ENCODE measurements at places on chromosomes 2 and 18.
A peak's percentile ranks its signal among the peaks of the same experiment; 100 is the strongest.

DNA sequence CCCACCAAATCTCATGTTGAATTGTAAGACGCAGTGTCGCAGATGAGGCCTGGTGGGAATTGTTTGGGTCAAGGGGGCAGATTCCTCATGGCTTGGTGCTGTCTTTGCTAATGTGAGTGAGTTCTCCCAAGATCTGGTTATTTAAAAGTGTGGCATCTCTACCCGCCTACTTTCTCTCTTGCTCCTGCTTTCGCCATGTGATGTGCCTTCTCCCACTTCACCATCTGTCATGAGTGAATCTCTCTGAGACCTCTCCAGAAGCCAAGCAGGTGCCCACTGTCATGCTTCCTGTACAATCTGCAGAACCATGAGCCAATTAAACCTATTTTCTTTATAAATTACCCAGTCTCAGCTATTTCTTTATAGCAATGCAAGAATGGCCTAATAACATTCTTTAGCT, 246.6 kb upstream of the CDH20 start:
- DNase-seq: no peak

DNA sequence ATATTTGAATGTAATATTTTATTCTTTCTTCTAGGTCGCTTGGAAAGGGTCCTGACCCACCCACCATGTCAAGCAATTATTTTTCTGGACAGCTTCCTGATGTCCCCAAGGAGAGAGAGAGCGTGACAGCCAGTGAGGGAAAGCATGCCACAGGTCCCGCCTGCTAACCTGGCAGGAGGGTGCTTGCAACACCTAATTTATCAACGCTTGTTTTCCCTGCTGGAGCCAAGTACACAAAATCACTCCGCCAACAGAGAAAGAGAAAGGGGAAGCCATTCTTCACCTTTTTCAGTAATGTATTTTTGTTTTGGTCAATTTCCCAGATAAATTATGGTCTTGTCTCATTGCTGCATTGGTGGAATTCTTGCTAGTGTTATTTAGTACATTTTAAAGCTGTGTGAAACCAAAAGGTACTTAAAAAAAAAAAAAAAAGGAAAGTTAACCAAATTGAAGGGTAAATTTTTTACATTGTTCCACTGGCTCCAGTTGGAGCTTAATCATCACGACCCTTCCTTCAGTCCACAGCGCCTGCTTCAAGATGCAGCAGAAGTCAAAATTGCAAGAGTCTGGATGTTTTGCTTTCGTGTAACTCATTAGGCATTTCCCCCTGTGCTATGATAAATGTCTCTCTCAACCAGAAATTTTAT, 88.5 kb upstream of the COPS8 start:
- DNase-seq: no peak

GRCh38 chr2:234241656-234242458, 191.4 kb downstream of the SPP2 start:
- DNase-seq: no peak

DNA sequence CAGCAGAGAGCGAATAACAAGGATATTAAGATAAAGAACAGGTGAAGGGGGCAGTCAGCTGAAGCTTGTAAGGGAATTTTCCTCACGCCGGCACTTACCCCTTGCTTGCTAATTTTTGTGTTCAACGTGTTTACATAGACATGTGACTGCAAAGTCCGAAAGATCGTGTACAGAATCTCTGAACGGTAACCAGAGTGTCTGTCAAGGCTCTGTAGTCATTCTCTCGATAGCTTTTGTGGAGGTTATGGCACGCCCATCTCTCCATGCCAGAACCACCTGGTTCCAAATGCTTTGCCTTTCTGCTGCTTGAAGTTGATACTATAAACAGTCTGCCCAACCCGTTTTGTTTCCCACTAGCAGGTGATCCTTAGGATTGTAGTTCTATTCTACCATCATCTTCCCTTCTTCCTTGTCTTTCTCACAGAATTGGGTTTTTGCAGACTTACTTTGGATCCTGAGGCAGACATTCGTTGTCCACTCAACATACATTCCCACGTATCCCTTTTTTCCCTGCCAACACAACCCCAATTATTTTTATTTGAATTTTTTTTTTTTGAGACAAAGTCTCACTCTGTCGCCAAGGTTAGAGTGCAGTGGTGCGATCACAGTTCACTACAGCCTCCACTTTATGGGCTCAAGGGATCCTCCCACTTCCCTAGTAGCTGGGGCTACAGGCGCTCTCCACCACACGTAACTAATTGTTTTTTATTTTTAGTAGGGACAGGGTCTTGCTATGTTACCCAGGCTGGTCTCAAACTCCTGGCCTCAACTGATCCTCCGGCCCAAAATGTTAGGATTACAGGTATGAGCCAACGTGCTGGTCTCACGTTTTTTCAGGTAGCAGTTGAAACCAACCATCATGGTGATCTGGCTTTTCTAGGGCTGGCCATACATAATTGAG, 1.3 kb upstream of the USP34 start:
- peak; percentile 32 for DNase-seq

DNA sequence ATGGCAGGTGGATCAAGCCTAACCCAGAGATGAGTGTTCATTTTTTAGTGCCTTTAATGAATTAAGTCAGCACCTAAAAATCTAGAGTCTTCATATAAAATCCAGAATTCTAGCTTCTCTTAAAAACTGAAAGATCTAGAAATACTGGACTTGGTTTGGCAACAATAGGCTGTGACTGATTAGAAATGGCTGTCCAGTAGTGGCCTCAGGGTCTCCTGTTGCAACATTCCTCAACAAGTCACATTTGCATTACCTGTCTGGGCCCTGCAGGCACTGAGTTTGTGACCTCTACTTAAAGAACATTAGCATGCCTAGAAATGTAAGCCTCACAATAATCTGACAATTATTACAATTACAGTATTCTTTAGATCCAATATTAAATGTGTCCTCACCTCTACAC, 33.1 kb downstream of the MBD2 start:
- DNase-seq: no peak

DNA sequence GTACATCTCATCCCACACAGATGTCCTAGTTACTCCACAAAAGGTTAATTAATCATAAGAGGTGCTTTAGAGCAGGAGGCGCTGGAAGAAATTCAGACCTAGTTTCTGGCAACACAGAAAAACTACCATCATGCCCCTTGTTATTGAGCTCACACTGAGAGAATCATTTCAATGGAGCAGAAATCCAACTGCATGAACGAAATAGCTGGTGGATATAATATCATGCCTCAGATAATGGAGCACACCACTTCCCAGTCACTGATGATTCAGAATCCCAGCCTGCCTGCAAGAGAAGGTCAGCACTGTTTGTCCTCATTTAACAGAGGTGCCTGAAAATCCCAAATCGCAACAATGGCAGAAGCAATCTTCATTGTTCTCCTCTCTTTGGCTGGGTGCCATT, 125.8 kb upstream of the CREB1 start:
- no peak for DNase-seq

DNA sequence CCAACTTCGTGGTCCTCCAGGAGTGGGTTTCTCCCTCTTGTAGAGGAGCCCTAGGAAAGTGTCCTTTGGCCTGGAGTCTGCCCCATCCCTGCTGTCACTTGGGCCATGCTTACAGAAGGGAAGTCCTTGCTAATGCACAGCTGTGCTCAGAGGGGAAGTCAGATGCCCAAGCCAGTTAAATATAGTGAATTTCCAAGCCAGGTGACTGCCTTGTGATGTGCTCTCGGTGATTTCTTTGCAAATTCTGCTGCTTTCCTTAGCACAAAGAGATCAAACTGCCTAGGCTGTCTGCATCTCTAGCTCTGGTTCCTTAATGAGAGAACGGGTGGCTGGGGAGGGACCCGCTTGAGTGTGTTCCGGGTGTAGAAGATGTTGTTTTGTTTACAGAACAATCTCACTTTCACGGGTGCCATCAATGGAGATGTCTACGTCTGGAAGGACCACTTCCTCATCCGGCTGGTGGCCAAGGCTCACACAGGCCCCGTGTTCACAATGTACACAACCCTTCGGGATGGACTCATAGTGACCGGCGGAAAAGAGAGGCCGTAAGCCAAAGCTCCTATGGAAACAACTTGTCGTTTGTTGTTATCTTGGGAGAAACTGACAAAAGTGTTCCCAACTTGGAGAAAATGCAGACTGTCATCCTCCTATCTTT, 91.4 kb downstream of the RTN4 start:
- DNase-seq: no peak

DNA sequence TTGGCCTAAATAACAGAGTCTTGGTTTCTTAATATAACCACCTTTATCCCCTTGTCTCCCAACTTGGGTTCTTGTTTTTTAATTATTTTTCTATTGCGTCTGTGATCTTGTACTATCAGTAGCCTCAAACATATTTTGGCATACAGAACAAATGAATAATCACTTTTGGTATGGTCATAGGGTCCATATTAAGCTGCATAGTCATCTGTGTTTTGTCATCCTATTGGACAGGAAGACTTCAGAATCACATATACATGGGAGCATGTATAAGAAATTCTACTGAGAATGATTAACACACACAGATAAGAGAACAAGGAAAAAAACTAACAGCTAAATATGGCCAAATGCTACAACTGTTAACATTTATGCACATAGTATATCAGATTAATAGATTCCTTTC, 126.0 kb downstream of the MEP1B start:
- no peak for DNase-seq

- no peak for DNase-seq
Observed at GRCh38 chr18:39675906-39676305, 2110.3 kb upstream of the CELF4 start.

Measured in thymus (tissue), 14 donors.